Activated B cell treated with CpG ODN at 0.5 μM for 24 hours (primary cell): ENCODE measurements at places on chromosomes 2 and 18. TPM values are rescaled to one million over a fixed set of nuclear protein-coding genes. Genes with fewer than 3 reads are reported as not detected.

The GCG gene
- not detected in 2 replicates for total RNA-seq

The TNFAIP6 gene
- total RNA-seq, result 0.29 TPM in 1 of 2 replicates, not detected in the other

The GCKR gene
- not detected in 2 replicates for total RNA-seq

The UNC80 gene
- not detected in 2 replicates for total RNA-seq

The SAG gene
- 0.04 TPM in 1 of 2 replicates, not detected in the other for total RNA-seq

The COL4A4 gene
- total RNA-seq, result 9.3 and 10.9 TPM in 2 replicates

The GRHL1 gene
- 0.39 and 0.95 TPM in 2 replicates for total RNA-seq

The HNMT gene
- not detected in 2 replicates for total RNA-seq

The GYPC gene
- total RNA-seq, result 48.1 and 50.1 TPM in 2 replicates

The EVX2 gene
- not detected in 2 replicates for total RNA-seq

The CROCC2 gene
- total RNA-seq, result not detected in 2 replicates

The STPG4 gene
- total RNA-seq, result 0.60 and 1.0 TPM in 2 replicates

The CCL20 gene
- total RNA-seq, result not detected in 2 replicates

- DNase-seq, result no peak
- H3K36me3 ChIP-seq, result peaks cover 12% of the 10 kb centered on the region
- no peak overlapping the region for H3K27ac ChIP-seq
These were observed 2.2 kb downstream of the EPHA4 start for GRCh38 chr2:221569871-221570270.

DNA sequence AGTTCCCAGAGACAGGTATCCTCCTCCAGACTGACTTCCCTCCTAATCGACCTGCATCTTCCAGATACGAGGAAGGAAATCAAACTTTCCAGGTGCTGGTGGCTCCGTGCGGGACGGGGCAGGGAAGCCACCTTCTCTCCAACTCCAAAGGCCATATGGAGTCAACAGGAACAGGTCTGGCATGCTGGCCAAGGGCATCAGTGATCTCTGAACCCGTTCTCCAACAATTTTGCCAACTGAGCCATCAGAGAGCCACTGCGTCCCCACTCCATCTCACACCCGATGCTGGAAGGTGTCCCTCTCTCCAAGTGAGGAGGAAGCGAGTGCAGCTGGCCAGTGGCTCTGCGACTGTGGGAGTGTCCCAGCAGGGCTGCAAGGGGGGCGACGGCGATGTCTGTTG lies 5.4 kb downstream of the EDAR start:
- H3K27me3 ChIP-seq, result peaks cover 8% of the 10 kb centered on the region
- no peak for DNase-seq
- no peak overlapping the region for H3K4me3 ChIP-seq
- no peaks in the 10 kb centered on the region for H3K4me1 ChIP-seq
- H3K36me3 ChIP-seq, result no peaks in the 10 kb centered on the region

DNA sequence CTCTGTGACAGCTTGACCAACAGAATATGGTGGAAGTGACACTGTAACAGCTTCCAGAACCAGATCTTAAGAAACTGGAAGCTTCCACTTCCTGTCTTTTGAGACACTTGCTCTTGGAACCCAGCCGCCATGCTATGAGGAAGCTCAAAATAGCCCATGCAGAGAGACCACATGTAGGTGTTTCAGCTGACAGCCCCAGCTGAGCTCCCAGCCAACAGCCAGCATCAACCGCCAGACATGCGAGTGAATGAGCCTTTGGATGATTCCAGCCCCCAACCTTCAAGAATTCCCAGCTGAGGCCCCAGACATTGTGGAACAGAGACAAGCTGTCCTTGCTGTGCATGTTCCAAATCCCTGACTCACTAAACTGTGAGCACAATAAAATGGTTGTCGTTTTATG lies 27.9 kb downstream of the ACVR1 start:
- H3K4me3 ChIP-seq, result no peak overlapping the region
- no peak for DNase-seq
- no peak overlapping the region for H3K27ac ChIP-seq
- no peaks in the 10 kb centered on the region for H3K4me1 ChIP-seq

GRCh38 chr18:46042571-46043123 lies 29.4 kb downstream of the PSTPIP2 start:
- H3K4me1 ChIP-seq, result no peaks in the 10 kb centered on the region
- no peak for DNase-seq
- H3K36me3 ChIP-seq, result no peaks in the 10 kb centered on the region
- H3K27me3 ChIP-seq, result peaks cover 4% of the 10 kb centered on the region
- H3K4me3 ChIP-seq, result no peak overlapping the region

- peaks cover 7% of the 10 kb centered on the region for H3K27me3 ChIP-seq
- DNase-seq, result no peak
- no peaks in the 10 kb centered on the region for H3K36me3 ChIP-seq
- H3K4me1 ChIP-seq, result no peaks in the 10 kb centered on the region
- H3K27ac ChIP-seq, result no peak overlapping the region
These were observed 35.8 kb downstream of the GREB1 start for GRCh38 chr2:11569636-11570035.

- H3K27me3 ChIP-seq, result peaks cover 8% of the 10 kb centered on the region
- H3K27ac ChIP-seq, result no peak overlapping the region
- DNase-seq, result no peak
- peaks cover 1% of the 10 kb centered on the region for H3K4me1 ChIP-seq
- no peaks in the 10 kb centered on the region for H3K36me3 ChIP-seq
These were observed 181.9 kb downstream of the MREG start for GRCh38 chr2:215831296-215831913.

- H3K4me1 ChIP-seq, result peaks cover 70% of the 10 kb centered on the region
- no peak for DNase-seq
- no peaks in the 10 kb centered on the region for H3K27me3 ChIP-seq
- H3K36me3 ChIP-seq, result no peaks in the 10 kb centered on the region
- no peak overlapping the region for H3K4me3 ChIP-seq
These were observed 52.0 kb upstream of the EML4 start for GRCh38 chr2:42117182-42117579.

DNA sequence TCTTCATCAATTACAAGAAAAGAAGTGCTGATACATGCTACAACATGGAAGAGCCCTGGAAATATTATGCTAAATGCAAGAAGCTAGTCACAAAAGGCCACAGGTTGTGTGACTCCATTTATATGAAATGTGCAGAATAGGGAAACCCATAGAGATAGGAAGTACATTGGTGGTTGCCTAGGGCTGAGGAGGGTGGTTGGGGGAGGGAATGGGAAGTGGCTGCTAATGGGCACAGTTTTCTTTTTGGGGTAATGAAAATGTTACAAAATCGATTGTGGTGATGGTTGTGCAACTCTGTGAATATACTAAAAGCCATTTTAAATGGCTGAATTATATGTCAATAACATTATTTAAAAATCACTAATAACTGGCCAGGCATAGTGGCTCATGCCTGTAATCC lies 24.3 kb upstream of the RESP18 start:
- no peak overlapping the region for H3K27ac ChIP-seq
- H3K27me3 ChIP-seq, result peaks cover 41% of the 10 kb centered on the region
- no peaks in the 10 kb centered on the region for H3K4me1 ChIP-seq

GRCh38 chr2:168926621-168927386 lies 25.7 kb downstream of the G6PC2 start:
- H3K27ac ChIP-seq, result no peak overlapping the region
- peaks cover 10% of the 10 kb centered on the region for H3K27me3 ChIP-seq
- no peak overlapping the region for H3K4me3 ChIP-seq

GRCh38 chr2:111940333-111941196 lies 42.2 kb downstream of the MERTK start:
- DNase-seq, result no peak
- no peak overlapping the region for H3K27ac ChIP-seq
- H3K27me3 ChIP-seq, result peaks cover 19% of the 10 kb centered on the region
- no peak overlapping the region for H3K4me3 ChIP-seq
- H3K4me1 ChIP-seq, result no peaks in the 10 kb centered on the region

DNA sequence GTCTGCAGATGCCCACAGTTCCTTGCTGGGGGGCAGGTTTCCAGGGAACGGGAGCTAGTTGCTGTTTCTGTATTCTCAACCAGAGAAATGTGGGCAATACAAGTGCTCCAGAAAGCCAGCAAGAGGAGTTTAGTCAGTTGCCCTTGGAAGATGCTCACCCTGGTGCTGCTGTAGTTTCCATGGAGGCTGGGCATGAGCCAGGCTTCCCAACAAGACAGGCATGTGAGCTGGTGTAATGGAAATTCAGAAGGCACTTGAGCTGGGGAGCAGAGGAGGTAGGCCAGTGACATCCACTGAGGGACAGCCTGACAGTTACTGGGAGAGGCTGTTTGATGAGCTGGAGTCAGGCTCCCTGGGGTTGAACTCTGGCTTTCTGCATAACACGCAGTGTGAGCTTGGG lies 7.7 kb downstream of the HK2 start:
- H3K27me3 ChIP-seq, result no peaks in the 10 kb centered on the region
- H3K27ac ChIP-seq, result no peak overlapping the region
- no peak overlapping the region for H3K4me3 ChIP-seq

DNA sequence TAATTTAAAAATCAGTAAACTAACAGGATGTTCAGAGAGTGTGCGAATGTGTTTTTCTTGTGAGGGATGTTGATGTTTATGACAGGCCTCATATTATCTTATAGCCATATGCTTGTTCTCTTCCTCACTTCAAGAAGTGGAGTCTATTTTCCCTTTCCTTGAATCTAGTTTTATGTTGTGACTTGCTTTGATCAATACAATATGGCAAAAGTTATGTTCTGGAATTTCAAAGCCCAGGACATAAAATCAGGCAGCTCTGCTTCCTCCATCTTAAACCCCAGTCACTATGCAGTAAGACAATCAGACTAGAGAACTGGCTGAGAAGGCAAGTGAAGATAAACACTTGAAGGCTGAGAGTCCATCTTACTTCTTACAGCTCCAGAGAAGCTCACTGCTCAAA lies 585.1 kb upstream of the NETO1 start:
- no peak for DNase-seq
- H3K27me3 ChIP-seq, result no peaks in the 10 kb centered on the region
- H3K4me3 ChIP-seq, result no peak overlapping the region
- no peaks in the 10 kb centered on the region for H3K4me1 ChIP-seq
- H3K27ac ChIP-seq, result no peak overlapping the region

- peaks cover 75% of the 10 kb centered on the region for H3K4me1 ChIP-seq
- peak overlapping the region; percentile 78 for H3K27ac ChIP-seq
- H3K4me3 ChIP-seq, result peak overlapping the region; percentile 50
- peaks cover 42% of the 10 kb centered on the region for H3K36me3 ChIP-seq
- no peaks in the 10 kb centered on the region for H3K27me3 ChIP-seq
- no peak for DNase-seq
These were observed 17.6 kb downstream of the ADAM17 start for GRCh38 chr2:9538000-9538507.

DNA sequence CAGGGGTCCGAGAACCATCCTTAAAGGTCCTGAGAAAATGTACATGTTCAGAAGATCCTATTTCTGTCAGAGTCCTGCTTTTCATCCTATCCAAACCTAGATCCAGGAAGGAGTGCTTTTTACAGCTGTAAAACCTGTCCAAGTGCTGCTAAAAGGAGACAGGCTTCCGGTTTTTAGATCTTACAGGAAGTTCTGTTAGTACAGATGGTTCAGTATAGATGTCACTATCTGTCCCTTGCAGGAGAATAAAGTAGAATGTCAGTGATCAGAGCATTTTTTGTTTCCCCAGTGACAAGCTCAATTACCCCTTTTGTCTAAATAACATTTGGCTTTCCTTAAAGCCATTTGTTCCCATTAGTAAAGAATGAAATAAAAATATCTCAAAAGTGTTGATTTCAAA lies 98.3 kb downstream of the NRP2 start:
- H3K27ac ChIP-seq, result no peak overlapping the region
- no peak overlapping the region for H3K4me3 ChIP-seq
- H3K36me3 ChIP-seq, result no peaks in the 10 kb centered on the region

DNA sequence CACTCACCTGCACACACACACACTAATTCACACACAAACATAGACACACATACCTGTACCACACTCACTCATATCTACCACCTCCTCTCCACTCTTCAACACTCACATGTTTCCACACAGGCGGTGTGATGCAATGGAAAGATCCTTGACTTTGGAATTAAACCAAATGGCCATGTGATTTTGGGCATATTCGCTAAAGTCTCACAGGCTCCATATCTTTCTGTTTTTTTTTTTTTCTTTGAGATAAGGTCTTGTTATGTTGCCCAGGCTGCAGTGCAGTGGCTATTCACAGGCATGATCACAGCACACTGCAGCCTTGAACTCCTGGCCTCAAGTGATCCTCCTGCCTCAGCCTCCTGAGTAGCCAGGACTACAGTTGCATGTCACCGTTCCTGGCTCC lies 91.1 kb upstream of the MEX3C start:
- no peaks in the 10 kb centered on the region for H3K36me3 ChIP-seq

GRCh38 chr2:65228263-65228750 lies 676 bp downstream of the ACTR2 start:
- peak; percentile 44 for DNase-seq
- peaks cover 50% of the 10 kb centered on the region for H3K4me1 ChIP-seq
- H3K36me3 ChIP-seq, result peaks cover 30% of the 10 kb centered on the region

- peaks cover 7% of the 10 kb centered on the region for H3K27me3 ChIP-seq
- H3K4me3 ChIP-seq, result no peak overlapping the region
- no peak for DNase-seq
- no peaks in the 10 kb centered on the region for H3K4me1 ChIP-seq
These were observed 30.6 kb upstream of the SH3RF3 start for GRCh38 chr2:109098251-109098920.

DNA sequence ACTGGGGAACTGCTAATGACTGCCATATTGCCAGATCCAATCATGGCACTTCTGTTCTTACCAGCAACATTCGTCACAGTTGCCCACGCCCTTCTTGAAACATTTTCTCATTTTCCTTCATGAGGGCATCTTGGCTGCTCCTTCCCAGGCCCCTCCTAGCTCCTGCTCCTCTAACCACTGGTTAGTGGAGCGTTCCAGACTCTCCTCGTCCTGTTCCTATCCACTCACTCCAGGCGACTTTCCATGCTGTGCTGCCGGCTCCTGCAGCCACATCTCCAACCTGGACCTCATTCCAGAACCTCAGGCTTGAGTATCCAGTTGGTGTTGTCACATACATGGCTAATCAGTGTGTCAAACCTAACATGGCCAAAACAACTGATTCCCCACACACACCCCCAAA lies 1.3 kb upstream of the ADI1 start:
- H3K27me3 ChIP-seq, result no peaks in the 10 kb centered on the region
- H3K4me1 ChIP-seq, result peaks cover 35% of the 10 kb centered on the region
- H3K36me3 ChIP-seq, result peaks cover 14% of the 10 kb centered on the region
- peak overlapping the region; percentile 85 for H3K4me3 ChIP-seq
- no peak for DNase-seq

- H3K36me3 ChIP-seq, result peaks cover 7% of the 10 kb centered on the region
- DNase-seq, result no peak
- peaks cover 52% of the 10 kb centered on the region for H3K4me1 ChIP-seq
These were observed 140.8 kb upstream of the SLC1A4 start for GRCh38 chr2:64848363-64848762.

- H3K4me1 ChIP-seq, result no peaks in the 10 kb centered on the region
- H3K27me3 ChIP-seq, result no peaks in the 10 kb centered on the region
- H3K27ac ChIP-seq, result no peak overlapping the region
- H3K36me3 ChIP-seq, result no peaks in the 10 kb centered on the region
These were observed 197.7 kb downstream of the ALPK2 start for GRCh38 chr18:58431215-58431614.

- no peak for DNase-seq
- no peaks in the 10 kb centered on the region for H3K27me3 ChIP-seq
- H3K27ac ChIP-seq, result no peak overlapping the region
- no peak overlapping the region for H3K4me3 ChIP-seq
- no peaks in the 10 kb centered on the region for H3K4me1 ChIP-seq
These were observed 133.4 kb upstream of the REG3A start for GRCh38 chr2:79292958-79293315.
